CD8-positive, alpha-beta T cell (primary cell): ENCODE measurements at places on chromosomes 16 and 17.

DNA sequence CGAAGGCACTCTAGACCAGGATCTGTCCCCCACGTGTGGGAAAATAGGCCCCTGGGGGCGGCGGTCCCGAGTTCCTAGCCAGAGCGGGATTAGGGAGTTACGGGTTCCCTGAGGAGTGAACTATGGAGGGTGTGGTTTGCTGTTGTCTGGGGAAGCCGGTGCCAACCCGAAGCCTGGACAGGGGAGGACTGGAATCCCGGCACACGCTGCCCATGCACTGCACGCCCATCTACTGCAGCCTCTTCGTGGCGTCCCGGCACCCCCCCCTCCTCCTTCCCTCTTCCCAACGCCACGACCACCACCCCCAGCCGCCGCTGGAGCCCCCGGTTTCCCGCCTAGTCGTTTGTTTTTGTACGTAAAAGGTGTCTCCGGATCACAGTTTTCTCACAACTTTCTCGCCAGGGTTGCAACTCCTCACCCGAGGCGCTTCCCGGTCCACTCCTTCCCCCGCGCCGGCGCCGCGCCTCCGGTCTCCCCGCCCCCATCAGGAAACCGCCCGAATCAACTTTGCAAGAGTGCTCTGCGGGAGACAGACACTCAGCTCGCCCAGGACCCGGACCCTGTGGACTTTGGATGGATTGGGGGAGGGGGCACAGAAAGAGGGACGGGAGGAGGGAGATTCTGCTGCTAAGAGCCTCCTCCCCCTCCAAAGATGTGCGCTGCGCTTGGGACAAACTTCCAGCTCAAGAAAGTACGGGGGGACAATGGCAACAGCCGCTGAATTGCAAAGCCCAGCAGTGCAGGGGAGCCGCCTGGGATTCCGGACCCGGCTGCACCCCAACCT, 1.4 kb upstream of the LHX1 start:
- peak; percentile 28 for DNase-seq

GRCh38 chr17:58332778-58333735, 4.5 kb upstream of the TSPOAP1 start:
- DNase-seq, result no peak

DNA sequence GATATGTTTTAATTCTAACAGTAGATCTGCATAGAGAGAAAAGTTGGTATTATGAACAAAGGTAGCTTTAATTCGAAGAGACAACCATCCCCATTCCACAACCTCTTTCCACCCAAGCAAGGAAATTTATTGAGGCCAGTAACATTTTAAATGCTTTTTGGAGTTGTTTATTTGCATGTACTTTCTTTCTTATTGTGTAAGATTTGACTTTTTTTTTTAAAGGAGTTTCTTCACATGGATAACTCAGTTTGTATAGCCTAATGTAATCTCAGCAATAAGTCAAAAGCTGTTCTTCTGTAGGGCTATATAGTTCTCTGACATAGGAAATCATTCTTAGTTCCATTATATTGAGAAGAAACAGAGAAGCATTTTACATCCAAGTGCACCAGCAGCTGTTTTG, 163.3 kb downstream of the PRKCA start:
- DNase-seq, result no peak

GRCh38 chr17:81683208-81683583, 401 bp downstream of the ARL16 start:
- no peak for DNase-seq

DNA sequence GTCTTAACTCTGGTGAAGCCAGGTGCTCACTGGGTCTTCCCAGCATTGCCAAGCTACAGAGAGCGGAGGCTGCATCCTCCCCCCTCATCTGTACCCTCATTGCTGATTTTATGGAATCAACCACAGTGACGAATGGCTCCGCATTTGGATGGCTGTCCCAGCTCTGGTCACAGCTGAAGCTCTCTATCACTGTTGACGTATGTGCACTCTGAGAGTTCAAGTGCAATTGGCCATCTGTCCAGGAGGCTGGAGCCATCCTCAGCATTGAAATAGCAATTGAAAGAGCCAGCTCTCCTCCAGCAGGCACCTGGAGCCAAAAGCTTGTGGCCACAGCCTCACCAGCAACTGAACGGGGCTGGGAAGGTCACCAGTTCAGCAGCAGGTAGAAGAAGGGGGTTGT, 494.1 kb downstream of the TMEM114 start:
- no peak for DNase-seq

- no peak for DNase-seq
Observed at GRCh38 chr17:18248811-18249210, 9.7 kb downstream of the FLII start.

DNA sequence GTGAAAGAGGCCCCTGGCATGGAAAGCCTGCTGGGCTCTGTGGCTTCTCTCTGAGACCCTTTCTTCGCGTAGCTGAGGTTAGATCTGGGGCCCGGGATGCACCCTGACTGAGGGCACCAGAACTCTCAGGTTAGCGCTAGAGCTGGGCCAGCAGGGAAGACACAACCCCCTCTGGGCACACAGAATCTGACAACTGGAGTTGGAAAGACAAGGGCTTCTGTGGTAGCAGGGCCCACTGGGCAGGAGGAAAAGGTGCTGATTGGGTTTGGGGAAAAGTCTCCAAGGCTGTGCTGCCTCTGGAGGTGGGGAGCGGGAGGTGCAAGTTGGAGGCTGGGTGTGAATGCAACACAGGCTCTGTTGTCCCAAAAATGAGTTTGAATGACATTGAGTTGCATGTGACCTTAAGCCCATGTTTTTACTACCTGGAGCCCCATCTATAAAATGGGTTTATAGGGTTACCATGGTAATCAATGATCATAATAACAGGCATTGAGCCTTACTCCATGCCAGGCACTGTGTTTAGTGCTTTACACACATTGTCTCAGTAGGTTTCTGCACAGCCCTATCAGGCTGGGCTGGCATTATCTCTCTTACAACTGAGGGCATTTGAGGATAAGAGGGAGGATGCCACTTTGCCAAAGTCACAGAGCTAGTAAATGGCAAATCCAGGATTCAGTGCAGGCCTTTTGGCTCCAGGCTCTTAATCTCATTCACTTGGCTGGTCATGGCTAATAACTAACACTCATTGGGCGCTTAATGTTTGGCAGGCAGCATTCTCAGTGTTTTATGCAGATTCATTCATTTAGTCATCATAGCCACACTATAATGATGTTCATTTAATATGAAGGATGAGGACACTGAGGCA, 9.5 kb upstream of the IGFBP4 start:
- DNase-seq, result no peak

DNA sequence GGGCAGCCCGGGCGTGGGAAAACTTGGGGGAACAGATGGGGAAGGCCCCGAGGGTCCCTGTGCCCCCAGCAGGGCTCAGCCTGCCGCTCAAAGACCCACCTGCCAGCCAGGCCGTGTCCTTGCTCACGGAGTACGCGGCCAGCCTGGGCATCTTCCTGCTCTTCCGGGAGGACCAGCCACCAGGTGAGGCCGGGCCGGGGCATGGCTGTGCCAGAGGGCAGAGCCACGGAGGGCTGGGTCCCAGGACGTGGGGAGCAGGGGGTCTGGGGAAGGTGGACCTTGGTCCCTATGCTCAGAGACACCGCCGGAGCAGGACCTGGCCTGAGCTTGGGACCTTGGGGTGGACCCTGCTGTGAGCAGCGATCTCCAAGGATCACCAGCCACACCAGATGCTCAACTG, 509 bp downstream of the ADAD2 start:
- DNase-seq, result no peak

DNA sequence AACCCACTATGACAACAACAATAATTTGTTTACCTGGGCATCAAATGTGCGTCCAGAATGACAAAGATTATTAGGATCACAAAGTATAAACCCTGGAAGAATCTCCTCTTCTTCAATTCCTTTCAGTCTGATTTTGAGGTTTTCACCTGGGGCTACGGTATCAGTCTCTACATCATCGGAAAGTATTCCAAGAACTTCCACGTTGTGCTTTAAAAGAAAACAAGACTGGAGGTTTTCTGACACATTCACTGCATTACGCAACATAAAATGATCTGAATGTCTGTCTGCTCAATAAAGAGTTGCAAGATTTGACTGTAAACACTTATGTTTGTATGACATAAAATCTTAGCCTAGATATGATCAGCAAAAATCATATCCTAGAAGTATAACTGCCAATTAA, 26.0 kb upstream of the RSL1D1 start:
- no peak for DNase-seq

GRCh38 chr17:82013772-82014321, 8.8 kb downstream of the CENPX start:
- no peak for DNase-seq

- peak; percentile 27 for DNase-seq
Observed at GRCh38 chr17:385178-385835, 32.7 kb upstream of the RPH3AL start.

DNA sequence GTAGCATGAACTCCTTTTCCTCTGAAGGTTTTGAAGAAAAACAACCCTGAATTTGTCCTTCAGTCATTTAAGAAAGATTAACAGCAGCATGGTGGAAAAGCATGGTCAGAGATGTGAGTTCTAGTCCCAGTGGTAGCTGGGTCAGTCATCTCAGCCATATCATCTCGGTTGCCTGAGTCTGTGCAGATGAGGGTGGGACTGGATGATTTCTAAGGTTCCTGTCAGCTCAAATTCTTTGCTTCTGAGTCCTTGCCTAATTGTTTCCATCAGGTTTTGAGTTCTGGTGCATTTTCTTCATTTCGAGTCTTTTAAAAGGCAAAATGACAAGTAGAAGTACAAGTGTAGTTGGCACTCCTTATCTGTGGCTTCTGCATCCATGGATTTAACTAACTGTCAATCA, 63.9 kb downstream of the TNRC6C start:
- no peak for DNase-seq

GRCh38 chr17:951325-952132, 28.0 kb downstream of the NXN start:
- no peak for DNase-seq

- no peak for DNase-seq
Observed at GRCh38 chr17:74385201-74385600, 17.9 kb downstream of the GPR142 start.

DNA sequence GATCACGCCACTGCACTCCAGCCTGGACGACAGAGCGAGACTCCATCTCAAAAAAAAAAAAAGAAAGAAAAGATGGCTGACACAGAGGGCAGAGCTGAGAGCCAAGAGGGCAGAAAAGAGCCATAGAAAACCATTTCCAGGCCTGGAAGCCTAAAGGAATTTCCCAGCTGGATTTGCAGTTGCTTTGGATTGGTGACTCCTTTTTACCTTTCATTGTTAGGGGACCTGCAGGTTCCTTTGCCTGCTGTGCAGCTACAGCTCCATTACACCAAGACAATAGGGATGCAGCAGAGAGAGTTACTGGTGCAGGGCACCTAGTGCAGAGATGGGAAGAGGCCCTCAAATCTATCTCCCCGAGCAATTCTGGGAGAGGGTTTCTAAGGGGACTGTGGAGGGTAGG, 18.4 kb downstream of the ZNF668 start:
- no peak for DNase-seq

- no peak for DNase-seq
Observed at GRCh38 chr17:2003525-2003924, 21.6 kb downstream of the RTN4RL1 start.
